ENCODE measurements at places on chromosomes 6 and 20.

GRCh38 chr20:63206878-63207277, 9.1 kb downstream of the YTHDF1 start:
- no peak for DNase-seq

- DNase-seq, result no peak
Measured at GRCh38 chr6:166460473-166461437, 78.0 kb upstream of the MPC1 start.

GRCh38 chr6:21949211-21949801, 347.5 kb downstream of the PRL start:
- DNase-seq, result no peak

DNA sequence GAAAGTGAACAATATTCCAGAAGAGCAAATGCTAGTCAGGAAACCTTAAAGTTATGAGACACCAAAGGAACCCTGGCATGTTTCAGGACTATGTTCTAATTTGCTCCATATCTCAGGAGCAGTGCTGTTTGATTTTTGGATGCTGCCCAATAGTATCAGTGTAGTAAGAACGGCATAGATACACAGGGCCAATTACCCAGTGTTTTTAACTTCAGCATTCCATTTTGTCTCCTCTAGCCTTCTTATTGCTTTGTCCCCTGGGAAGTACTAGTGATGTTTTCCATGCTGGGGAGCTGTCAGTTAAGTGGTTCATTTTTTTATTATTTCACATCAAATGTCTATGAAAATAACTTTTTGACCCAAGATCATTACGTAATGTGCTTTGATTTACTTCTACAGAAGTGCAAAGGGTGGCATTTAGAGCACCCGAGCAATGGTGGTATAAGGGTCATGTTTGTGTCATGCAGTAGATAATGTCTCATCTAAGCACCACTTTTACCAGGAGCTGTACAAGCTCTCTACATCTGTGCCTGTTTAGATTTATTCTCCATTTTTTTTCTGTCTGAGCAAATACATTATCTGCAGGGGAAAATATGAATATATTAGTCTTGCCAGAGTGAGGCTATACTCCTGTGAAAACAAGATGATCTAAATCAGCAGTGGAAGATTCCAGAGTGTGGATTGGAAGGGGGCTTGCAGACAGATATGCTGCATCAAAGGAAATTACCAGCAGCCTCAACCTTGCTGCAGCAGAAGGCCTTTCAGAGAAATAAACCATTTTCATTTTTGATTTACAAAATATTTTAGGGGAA, 198.8 kb upstream of the OPRM1 start:
- DNase-seq, result no peak

Measured in GM18507 (cell line).